Naive thymus-derived CD4-positive, alpha-beta T cell (primary cell): ENCODE measurements at places on chromosomes 12 and 14.

GRCh38 chr12:104686196-104686595, 229.4 kb downstream of the CHST11 start:
- DNase-seq = no peak

GRCh38 chr12:95077341-95077740, 3.9 kb upstream of the NR2C1 start:
- no peak for DNase-seq

DNA sequence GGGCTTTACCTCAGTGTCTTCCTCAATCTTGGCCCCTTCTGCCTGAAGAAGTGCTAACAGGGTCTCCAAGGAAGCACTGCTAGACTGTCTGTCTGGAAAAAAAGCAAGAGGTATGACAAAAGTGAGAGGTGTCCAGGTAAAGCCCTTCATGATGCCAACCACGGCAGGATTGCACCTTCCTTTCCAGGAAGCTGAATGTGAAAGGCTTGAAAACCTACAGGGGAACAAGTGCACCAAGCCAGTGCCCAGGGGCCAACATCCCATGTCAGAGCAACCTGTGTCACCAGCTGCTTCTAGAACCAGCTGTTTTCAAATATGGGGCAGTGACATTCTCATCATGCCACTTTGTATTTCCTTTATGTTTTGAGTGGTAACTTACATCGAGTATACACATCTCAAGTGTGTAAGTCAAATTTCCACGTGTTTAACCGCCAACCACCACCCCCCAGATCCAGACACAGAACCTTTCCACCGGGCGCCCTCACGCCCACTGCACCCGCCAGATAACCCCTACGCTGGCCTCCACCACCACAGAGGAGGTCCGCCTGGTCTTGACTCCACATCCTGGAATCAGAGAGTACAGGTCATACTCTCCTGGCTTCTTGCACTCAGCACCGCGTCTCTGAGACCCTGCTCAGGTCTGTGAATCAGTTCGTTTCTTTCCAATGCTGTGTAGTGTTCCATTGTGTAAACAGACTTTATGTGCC, 27.3 kb downstream of the VPS37B start:
- no peak for DNase-seq

GRCh38 chr12:38120438-38120837, 196.1 kb upstream of the ALG10B start:
- no peak for DNase-seq
